ENCODE measurements at places on chromosomes 6 and 20.

DNA sequence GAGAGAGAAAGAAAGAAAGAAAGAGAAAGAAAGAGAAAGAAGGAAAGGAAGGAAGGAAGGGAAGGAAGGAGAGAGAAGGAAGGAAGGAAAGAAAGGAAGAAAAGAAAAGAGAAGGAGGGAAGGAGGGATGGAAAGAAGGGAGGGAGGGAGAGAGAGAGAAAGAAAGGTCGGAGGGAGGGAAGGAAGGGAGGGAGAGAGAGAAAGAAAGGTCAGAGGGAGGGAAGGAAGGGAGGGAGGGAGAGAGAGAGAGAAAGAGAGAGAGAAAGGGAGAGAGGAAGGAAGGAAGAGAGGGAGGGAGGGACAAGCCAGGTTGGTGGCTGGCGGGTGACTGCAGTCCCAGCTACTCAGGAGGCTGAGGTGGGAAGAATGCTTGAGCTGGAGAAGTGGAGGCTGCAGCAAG, 27.3 kb upstream of the ZNF184 start:
- DNase-seq, result no peak

- DNase-seq, result no peak
Observed at GRCh38 chr6:163420289-163420614, 5.7 kb downstream of the QKI start.

GRCh38 chr6:92110403-92110802, 1309.0 kb downstream of the EPHA7 start:
- DNase-seq, result no peak

GRCh38 chr6:33721508-33721907, 10.0 kb upstream of the UQCC2 start:
- DNase-seq, result no peak

DNA sequence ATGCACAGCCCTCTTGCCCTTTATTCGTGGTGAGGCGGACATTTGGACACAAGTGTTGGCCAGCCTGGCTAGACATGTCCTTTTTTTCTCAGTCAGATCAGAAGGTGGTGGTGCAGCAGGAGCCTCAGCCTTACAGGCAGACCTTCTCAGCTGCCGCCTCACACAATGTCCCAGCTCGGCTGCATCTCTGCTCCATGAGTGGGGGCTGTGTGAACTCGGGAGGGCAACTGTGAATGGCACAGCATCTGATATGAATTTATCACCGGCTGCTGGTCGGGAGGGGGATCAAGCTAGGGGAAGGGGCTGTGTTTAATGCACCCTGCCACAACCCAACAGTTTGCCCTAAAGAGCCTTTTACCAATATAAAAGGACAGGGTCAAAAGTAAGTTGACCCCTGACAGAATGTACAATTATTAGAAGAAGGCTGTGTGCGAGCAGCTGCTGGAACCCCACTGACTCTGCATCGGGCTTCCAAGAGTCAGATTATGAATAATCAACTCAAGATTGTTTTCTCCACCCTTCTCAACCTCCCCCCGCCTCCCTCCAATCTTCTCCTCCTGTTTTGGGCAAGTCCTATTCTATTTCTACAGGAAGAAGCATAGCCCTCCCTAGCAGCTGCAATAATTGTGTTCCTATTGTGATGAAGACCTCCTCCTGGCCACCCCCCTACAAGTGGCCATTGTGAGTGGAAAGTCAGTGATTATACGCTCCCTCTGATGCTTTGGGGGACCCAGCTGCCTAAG, 245.2 kb downstream of the PKHD1 start:
- no peak for DNase-seq

GRCh38 chr6:142373268-142374090, 71.7 kb downstream of the ADGRG6 start:
- DNase-seq, result no peak

GRCh38 chr6:42745083-42745639, 742 bp downstream of the TBCC start:
- no peak for DNase-seq

DNA sequence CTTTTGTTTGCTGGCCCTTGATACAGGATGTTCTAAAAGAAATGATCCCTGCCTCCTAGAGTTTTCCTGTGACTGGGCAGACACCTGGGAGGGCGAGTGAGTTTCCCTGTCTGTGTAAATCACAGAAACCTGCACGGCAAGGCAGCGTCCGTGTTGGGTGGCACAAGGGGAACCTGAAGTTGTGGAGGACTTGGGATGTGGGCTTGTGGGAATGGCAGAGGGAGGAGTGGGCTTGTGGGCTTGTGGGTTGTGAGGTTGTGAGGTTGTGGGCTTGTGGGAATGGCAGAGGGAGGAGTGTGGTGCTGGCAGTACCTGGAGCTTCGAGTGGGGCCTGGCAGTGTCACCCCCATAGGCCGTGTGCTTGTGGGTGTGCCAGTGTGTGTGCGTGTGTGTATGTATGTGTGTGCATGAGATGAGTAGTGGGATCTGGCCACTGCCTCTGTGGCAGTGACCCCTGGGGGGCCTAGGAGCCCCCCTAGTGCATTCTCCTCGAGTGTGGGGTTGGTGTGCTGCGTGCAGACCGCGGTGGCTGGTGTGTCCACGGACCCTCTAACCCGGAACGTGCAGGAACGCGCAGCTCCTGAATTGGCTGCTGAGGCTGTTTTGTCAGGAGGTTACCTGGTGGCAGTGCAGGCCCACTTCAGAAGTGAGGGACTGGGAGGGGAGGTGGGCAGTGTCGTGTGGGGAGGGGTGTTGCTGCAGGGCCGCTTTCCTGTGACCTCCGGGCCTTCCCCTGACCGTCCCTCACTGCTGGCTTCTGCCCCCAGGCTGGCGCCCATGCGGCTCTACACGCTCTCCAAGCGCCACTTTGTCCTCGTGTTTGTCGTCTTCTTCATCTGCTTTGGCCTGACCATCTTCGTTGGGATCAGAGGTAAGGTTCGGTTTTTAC, 13.0 kb downstream of the TMEM181 start:
- DNase-seq, result no peak

GRCh38 chr6:51213811-51214210, 395.1 kb downstream of the TFAP2B start:
- DNase-seq, result no peak

GRCh38 chr20:49276961-49277785, 684 bp downstream of the ZNFX1 start:
- peak; percentile 65 for DNase-seq

DNA sequence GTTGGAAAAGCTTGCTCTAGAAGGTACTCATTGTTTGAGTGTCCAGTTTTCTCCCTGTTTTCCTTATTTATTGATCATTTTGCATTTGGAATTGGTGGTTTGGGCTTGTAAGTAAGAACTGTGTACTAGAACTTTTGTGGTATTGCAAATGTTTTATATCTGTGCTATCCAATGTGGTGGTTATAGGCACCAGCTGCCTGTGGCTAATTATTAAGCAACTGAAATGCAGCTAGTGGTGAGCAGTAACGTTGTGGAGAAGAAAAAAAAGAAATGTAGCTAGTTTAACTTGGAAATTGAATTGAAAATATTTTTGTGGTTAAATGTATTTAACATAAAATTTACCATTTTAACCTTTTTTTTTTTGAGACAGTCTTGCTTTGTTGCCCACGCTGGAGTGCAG, 50.7 kb upstream of the MAPK13 start:
- DNase-seq, result no peak

GRCh38 chr20:58666702-58667101, 15.6 kb downstream of the STX16 start:
- DNase-seq, result no peak

- no peak for DNase-seq
Observed at GRCh38 chr6:109052018-109052651, 42.5 kb downstream of the SESN1 start.

- no peak for DNase-seq
Observed at GRCh38 chr6:89050155-89050554, 30.4 kb upstream of the PNRC1 start.
